ENCODE measurements at places on chromosomes 13 and 19. TPM values are rescaled to one million over a fixed set of nuclear protein-coding genes. Genes with fewer than 3 reads are reported as not detected.
A peak's percentile ranks its signal among the peaks of the same experiment; 100 is the strongest.

DNA sequence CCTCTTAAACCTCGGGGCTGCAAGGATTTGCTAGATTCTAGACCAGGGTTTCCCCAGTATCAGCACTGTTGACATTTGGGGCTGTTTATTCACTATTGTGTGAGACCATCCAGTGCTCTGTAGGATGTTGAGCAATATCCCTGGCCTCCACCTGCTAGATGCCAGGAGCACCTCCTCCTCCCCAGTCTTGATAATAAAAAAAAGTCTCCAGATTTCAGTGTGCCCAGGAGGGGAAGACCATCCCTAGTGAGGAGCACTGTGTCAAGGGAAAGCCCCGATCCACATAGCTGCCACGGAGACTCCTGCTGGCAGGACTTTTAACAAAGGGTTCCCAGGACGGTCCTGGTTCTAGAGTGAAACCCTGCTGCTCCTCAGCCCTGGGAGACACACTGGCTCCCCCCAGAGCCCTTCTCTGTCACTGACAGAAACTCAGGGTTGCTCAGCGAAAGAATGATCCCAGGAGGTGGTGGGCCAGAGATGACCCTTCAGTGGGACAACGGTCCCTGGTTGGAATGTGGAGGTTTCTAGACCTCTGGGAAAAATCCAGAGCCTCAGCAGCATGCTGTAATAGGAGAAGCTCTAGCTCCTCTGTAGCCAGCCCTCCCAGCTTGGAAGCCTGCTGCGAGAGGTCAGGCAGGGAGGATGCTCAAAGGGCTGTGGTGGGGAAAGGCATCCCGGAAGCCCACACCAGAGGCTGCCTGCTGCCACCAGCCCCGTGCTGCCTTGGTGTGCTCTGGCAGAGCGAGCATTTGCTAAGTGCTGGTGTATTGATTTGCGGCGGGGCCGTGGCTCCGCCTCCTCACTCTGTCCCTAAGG lies 20.3 kb downstream of the LYL1 start:
- H3K27ac ChIP-seq: peak overlapping the region; percentile 66
- no peaks in the 10 kb centered on the region for H3K27me3 ChIP-seq
- H3K4me3 ChIP-seq: no peak overlapping the region
- no peak for DNase-seq
- peaks cover 20% of the 10 kb centered on the region for H3K36me3 ChIP-seq
- peaks cover 81% of the 10 kb centered on the region for H3K4me1 ChIP-seq

The PNMA8A gene
- total RNA-seq: 8.4 TPM

DNA sequence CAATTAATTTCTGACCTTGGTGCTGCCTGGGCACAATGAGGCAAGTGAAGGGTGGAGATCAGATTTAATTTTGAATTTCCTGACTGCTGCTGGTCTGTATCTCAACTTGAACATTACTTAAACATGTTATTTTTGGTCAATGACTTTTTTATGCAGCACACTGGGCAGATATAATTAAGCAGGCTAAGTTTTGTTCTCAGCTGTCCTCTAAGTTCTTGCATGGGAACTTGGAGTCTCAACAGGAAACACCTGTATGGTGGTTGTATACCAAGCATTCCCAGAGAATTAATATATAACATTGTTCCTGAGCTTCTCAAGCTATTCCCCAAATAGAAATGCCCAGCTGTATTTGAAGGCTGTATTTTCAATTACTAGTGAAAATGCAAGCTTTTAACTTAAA lies 113.5 kb upstream of the EDNRB start:
- no peak overlapping the region for H3K4me3 ChIP-seq
- H3K36me3 ChIP-seq: no peaks in the 10 kb centered on the region
- no peaks in the 10 kb centered on the region for H3K27me3 ChIP-seq
- H3K4me1 ChIP-seq: peaks cover 7% of the 10 kb centered on the region
- no peak for DNase-seq
- peak overlapping the region; percentile 35 for H3K27ac ChIP-seq

The FDX2 gene
- total RNA-seq: 17.4 TPM

The SIGLEC5 gene
- not detected for total RNA-seq

DNA sequence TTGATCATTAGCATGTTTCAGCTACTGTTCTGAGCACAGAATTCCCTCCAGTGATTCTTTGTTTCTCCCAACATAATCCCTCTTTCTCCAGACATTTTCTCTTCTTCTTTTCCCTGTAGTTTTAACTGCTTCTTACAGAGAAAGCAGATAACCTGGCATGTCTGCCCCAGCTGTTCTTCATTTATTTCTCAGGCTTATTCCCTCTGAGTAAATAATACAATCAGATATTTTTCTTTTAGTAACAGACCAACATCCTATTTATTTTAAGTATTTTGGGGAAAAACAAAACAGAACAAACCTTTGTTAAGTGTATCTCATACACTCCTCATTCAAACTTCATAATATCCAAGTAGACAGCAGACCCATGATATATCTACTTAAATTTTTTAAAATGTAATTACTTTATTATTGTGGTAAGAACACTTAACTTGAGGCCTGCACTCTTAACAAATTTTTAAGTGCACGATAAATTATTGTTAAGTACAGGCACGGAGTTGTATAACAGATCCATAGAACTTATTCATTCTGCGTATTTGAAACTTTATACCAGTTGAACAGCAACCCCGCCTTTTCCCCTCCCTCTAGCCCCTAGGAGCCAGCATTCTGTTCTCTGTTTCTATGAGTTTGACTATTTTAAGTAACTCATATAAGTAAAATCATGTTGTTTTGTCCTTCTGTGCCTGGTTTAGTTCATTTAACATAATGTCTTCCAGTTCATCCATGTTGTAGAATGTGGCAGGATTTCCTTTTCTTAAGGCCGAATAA lies 540.0 kb downstream of the LMO7 start:
- no peak overlapping the region for H3K4me3 ChIP-seq
- no peak overlapping the region for H3K27ac ChIP-seq
- H3K27me3 ChIP-seq: no peaks in the 10 kb centered on the region
- no peaks in the 10 kb centered on the region for H3K4me1 ChIP-seq

The DLL3 gene
- not detected for total RNA-seq

GRCh38 chr19:56839652-56840450 lies 675 bp downstream of the PEG3 start:
- peak overlapping the region; percentile 71 for H3K4me3 ChIP-seq
- H3K27me3 ChIP-seq: no peaks in the 10 kb centered on the region
- H3K27ac ChIP-seq: peak overlapping the region; percentile 94
- H3K36me3 ChIP-seq: no peaks in the 10 kb centered on the region
- peak; percentile 93 for DNase-seq

- DNase-seq: no peak
- no peak overlapping the region for H3K4me3 ChIP-seq
- H3K4me1 ChIP-seq: no peaks in the 10 kb centered on the region
These were observed 449.9 kb downstream of the KLF12 start for GRCh38 chr13:73684286-73684685.

DNA sequence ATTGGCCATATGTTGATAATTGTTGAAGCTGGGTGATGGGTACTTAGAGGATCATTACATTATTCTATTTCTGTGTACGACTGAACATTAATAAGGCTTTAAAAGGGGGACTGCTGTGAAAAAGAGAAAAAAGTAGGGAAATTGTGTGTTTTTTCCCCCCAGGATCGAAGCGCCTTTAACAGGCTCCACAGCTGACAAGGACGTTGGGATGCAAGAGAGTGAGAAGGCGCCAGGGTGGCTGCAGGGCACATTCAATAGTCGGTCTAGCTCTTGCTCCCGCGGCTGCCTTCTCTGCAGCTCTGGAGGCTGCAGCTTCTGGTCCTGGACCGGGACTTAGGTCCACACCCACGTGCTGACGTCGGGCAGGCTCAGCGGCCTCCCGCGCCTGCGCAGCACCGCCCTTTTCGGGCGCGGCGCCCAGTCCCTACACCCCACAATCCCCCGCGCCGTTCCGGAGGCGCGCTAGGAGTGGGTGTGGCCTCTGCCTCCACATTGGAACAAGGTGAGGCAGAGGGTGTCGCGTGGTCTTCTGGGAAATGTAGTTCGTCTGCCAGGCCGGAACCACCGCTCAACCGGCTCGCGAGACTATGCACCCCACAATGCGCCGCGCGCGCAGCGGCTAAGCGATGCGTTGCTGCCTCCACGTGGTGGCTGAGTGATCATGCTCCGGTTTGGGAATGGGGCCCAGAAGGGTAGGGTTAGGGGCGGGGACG lies 4.9 kb upstream of the LRFN3 start:
- peak overlapping the region; percentile 54 for H3K4me3 ChIP-seq
- peak; percentile 99 for DNase-seq
- H3K36me3 ChIP-seq: no peaks in the 10 kb centered on the region
- peaks cover 10% of the 10 kb centered on the region for H3K27me3 ChIP-seq
- peaks cover 21% of the 10 kb centered on the region for H3K4me1 ChIP-seq

The RAB3D gene
- 7.2 TPM for total RNA-seq

The LYPD3 gene
- 0.38 TPM for total RNA-seq

- no peak overlapping the region for H3K27ac ChIP-seq
- H3K36me3 ChIP-seq: no peaks in the 10 kb centered on the region
- no peaks in the 10 kb centered on the region for H3K27me3 ChIP-seq
- no peak for DNase-seq
- no peak overlapping the region for H3K4me3 ChIP-seq
- no peaks in the 10 kb centered on the region for H3K4me1 ChIP-seq
These were observed 44.9 kb upstream of the C13orf42 start for GRCh38 chr13:51155776-51156515.

DNA sequence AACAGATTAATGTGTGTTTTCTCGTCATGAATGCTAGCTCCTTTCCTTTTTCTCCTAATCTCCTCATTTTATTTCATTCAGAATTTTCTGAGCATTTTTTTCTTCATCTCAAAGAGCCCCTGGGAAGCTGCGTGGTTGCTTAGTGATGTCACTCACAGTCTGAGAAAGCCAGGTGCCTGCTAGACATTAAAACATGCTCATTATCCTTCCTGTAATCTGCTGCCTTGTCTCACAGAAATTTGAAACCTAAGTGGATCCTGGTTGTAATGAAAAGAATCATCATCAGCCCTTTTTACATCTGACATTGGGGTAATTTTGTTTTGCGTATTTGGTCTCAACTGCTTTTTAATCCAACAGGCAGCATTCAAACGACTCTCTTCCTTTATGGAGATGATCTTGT lies 108.2 kb upstream of the RNF113B start:
- no peak for DNase-seq
- H3K27me3 ChIP-seq: no peaks in the 10 kb centered on the region
- H3K4me3 ChIP-seq: no peak overlapping the region
- no peaks in the 10 kb centered on the region for H3K36me3 ChIP-seq

GRCh38 chr13:31860002-31860401 lies 120.7 kb downstream of the RXFP2 start:
- no peaks in the 10 kb centered on the region for H3K36me3 ChIP-seq
- H3K27ac ChIP-seq: peak overlapping the region; percentile 72

DNA sequence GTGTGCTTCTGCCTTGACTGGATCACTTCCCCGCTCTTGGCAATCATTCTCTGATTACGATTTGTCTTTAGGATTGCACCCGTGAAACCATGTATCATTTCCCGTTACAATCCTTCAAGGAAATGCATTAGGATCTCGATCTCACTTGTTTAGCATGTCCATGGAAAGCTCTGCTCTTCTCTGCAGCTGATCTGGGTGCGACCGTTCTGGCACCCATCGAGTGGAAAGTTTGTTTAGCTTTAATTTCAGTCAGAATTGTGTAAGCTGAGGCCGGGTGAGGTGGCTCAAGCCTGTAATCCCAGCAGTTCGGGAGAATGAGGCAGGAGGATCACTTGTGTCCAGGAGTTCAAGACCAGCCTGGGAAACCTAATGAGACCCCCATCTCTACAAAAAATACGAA lies 30.9 kb downstream of the NUMBL start:
- H3K4me3 ChIP-seq: no peak overlapping the region
- H3K27ac ChIP-seq: no peak overlapping the region
- no peaks in the 10 kb centered on the region for H3K36me3 ChIP-seq
- H3K4me1 ChIP-seq: peaks cover 21% of the 10 kb centered on the region
- no peak for DNase-seq

The ERICH4 gene
- total RNA-seq: not detected

The FGF9 gene
- total RNA-seq: 12.3 TPM

GRCh38 chr13:64845110-64845509 lies 2385.0 kb downstream of the PCDH9 start:
- H3K27ac ChIP-seq: no peak overlapping the region
- DNase-seq: no peak
- H3K4me3 ChIP-seq: no peak overlapping the region
- no peaks in the 10 kb centered on the region for H3K27me3 ChIP-seq
- no peaks in the 10 kb centered on the region for H3K36me3 ChIP-seq

- no peak overlapping the region for H3K27ac ChIP-seq
- H3K4me1 ChIP-seq: no peaks in the 10 kb centered on the region
- no peak for DNase-seq
- no peak overlapping the region for H3K4me3 ChIP-seq
- H3K36me3 ChIP-seq: no peaks in the 10 kb centered on the region
These were observed 1140.3 kb upstream of the SLC10A2 start for GRCh38 chr13:104206450-104207044.

DNA sequence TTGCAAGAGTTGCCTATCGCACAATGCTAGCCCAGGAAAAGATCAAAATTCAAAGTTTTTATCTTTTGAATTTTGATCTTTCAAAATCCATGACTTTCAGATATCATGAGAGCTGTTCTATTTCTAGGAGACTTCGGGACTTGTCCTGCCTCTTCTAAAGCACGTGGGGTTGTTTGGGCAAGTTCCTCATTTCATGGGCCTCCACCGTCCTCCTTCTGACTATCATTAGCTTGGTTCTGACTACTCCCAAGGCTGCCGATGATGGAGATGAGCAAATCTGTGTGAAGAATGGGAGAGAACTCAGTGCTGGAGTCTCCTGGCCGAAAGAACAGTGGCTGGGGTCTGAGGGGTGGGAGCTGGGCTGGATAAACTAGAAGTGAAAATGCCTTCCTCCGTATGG lies 86.5 kb downstream of the COL4A1 start:
- no peak for DNase-seq
- H3K27me3 ChIP-seq: no peaks in the 10 kb centered on the region
- no peaks in the 10 kb centered on the region for H3K36me3 ChIP-seq
- H3K27ac ChIP-seq: peak overlapping the region; percentile 87

- H3K4me1 ChIP-seq: peaks cover 7% of the 10 kb centered on the region
- H3K4me3 ChIP-seq: peak overlapping the region; percentile 53
These were observed 11.0 kb upstream of the ZNF492 start for GRCh38 chr19:22622901-22623840.

The CEACAM4 gene
- 0.25 TPM for total RNA-seq

All from left ventricle myocardium inferior (tissue), 1 donor.